Amniotic stem cell (primary cell): ENCODE measurements at places on chromosomes 3 and 15.

GRCh38 chr3:133620066-133620784 is 41.5 kb downstream of the TOPBP1 start:
- no peak for DNase-seq

GRCh38 chr3:194976049-194976451 is 290.4 kb downstream of the FAM43A start:
- no peak for DNase-seq

GRCh38 chr15:81534124-81534523 is 160.1 kb upstream of the TMC3 start:
- DNase-seq, result no peak

GRCh38 chr15:92797168-92798052 is 102.7 kb upstream of the CHD2 start:
- peak; percentile 74 for DNase-seq

- DNase-seq, result no peak
Observed at GRCh38 chr3:129343643-129344360, 65.1 kb downstream of the HMCES start.

- no peak for DNase-seq
Observed at GRCh38 chr3:149151843-149152242, 22.4 kb downstream of the HPS3 start.

DNA sequence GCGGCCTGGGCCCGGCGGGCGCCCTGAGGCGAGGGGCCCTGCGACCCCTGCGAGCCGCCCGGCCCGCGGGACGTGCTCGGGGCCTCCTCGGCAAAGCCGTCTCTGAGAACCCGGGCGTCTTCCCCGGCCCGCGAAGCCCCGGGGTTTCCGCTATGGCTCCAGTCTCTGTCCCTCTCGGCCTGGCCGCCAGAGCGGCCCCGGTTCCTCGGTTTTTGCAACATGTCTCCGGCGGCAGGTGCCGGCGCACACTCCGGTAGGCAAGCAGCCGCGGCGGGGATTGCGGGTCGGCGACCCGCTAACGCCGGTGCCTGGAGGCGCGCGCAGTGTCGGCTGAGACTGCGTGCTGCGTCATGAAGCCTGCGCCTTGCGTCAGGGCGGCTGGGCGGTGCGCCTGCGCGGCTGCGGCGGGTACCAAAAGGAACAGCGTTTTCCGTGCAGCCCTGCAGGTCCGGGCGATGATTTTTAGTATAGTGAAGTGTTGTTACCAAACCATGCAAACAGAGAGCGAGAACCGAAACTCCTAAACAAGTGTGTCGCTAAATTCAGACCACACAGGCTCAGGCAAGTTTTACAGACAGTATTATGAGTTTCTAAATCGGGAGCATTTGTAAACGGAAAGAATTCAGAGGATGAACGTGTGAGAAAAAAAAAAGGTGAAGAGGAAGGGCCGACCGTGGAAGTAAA is at the start of gene NSMCE3:
Gene NSMCE3 (minus strand): TSS at position 338 of the 684 bp plus-strand sequence. CDS start 117 bp downstream, at position 221.
- DNase-seq, result peak; percentile 78

DNA sequence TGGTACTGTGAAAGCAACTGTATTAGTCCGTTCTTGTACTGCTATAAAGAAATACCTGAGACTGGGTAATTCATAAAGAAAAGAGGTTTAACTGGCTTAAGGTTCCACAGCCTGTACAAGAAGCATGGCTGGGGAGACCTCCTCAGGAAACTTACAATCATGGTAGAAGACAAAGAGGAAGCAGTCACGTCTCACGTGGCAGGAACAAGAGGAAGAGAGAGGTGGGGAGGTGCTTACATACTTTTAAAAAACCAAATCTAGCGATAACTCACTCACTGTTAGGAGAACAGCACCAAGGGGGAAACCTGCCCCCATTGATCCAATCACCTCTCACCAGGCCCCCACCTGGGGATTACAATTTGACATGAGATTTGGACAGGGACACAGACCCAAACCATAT is 48.9 kb downstream of the IQGAP1 start:
- no peak for DNase-seq

DNA sequence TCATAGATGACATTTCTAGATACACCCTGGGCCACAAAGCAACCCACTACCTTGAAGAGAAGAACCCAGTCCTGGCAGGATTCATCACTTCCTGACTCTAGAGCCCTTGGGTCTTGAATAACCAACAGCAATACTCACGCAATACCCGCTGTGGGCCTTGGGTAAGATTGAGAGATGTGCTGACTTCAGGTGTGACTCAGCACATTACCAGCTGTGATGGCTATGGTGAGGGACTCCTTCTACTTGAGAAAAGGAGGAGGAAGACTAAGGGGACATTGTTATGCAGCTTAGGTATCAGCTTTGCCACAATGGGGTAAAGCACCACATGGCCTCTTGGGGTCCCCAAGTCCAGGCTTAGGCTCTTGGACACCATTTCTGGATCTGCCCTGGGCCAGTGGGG is 14.9 kb downstream of the C3orf33 start:
- DNase-seq, result no peak

DNA sequence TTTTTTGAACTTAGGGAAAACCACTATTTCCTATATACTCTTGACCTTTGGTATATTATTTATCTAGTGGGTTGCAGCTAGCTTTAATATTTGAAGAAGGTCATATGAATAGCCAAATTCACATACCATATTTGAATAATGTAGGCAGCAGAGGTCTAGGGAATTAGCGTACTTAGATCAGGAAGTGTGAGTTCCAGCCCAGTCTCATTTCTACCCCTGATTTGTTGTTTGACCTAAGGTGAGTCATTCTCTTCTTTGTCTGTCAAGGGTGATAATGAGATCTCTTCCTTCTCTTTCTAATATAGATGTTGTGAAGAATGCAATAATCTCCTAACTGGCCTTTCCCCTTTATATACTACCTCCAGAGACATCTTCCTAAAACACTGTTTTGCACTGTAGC is 36.6 kb upstream of the ZPLD1 start:
- no peak for DNase-seq

DNA sequence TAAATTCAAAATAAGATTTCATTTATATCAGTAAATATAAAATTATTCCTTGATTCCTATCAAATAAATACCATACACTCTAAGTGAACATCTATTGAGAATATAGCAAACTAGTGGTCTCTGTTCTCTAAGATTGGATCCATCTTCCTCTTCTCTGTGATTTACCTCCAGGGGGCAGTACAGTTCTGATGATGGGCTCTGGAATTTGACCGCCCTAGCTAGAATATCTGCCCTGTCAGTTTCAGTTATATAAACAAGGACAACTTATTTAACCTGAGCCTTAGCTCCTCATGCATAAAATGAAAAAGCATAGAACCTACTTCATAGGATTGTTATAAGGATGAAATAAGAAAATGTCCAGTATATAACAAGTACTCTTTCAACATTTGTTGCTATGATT is 171.1 kb upstream of the CCDC54 start:
- peak; percentile 58 for DNase-seq

GRCh38 chr3:51379746-51380455 is 5.2 kb upstream of the MANF start:
- no peak for DNase-seq

DNA sequence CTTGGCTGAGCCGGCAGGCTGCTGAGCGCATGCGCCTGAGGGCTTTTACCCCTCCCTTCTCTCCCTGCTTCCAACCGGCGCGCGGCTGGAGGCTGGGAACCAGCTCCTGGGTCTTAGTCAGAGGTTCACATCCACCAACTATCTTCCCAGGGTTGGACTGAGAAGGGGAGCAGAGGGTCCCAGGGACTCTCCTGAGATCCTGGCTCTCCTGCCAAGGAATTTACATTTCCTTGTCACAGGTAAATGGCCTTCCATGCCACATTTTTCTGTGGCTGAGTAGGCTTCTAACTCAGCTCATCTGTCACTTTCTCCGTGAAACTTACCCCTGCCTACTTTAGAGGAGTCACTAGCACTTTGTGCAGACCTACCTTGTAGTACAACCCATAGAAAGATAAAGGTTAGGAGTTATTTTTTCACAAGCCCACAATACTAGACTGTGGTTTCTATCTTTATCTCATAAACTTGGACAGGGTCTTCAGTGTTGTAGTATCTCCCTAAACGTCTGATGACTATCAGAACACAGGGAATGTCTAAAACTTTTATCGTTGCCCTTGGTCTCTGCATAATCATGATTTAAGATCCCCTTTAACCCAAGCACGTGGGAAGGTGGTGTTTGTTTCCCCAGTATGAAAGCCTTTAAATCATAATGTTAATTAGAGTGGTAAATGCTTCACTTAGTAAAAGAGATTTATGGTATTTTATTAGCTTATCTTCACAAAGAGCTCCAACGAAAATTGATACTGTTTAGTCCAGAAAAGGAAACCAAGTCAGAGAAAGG is 638 bp upstream of the TBC1D5 start:
- no peak for DNase-seq

- peak; percentile 84 for DNase-seq
Observed at GRCh38 chr3:152269056-152269830, 514 bp downstream of the MBNL1 start.

DNA sequence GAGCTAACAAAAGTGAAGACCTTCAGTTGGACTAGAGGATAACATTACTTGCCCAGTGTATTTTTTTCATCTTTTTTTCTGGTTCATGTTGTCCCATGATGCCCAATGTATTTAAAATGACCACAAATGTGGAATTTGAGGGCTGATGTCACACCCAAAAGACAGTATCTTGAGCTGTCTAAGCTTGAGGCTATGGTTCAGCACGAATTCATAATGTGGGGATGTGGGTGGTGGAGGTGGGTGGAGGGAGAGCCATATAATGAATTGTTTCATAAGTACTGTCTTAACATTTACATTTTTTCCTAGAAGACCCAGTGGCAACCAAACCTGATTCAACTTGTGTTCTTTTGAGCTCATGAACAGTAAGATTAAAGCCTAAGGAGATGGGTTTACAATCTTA is 37.5 kb downstream of the CHAC1 start:
- no peak for DNase-seq

DNA sequence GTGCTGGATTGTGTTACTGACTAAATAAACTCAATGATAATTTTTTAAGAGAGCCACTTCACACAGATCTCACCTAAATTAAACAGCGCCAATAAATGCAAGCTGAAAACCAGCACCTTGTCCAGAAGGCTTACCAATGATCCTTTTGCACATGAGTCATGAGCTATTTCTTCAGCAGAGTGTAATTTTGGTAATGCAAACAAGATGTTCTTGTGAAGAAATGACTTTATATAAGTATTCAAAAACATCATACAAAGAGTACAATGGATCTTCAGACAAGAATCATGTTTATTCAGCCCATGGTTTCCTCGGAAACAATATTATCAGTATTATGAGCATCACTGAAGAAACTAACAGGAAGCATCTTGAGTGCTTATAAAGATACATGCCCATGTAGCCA is 263.8 kb upstream of the UBE2E2 start:
- peak; percentile 39 for DNase-seq

GRCh38 chr15:32685576-32685975 is 32.2 kb upstream of the GREM1 start:
- DNase-seq, result no peak

- DNase-seq, result no peak
Observed at GRCh38 chr15:48469271-48469670, 138.0 kb downstream of the DUT start.

DNA sequence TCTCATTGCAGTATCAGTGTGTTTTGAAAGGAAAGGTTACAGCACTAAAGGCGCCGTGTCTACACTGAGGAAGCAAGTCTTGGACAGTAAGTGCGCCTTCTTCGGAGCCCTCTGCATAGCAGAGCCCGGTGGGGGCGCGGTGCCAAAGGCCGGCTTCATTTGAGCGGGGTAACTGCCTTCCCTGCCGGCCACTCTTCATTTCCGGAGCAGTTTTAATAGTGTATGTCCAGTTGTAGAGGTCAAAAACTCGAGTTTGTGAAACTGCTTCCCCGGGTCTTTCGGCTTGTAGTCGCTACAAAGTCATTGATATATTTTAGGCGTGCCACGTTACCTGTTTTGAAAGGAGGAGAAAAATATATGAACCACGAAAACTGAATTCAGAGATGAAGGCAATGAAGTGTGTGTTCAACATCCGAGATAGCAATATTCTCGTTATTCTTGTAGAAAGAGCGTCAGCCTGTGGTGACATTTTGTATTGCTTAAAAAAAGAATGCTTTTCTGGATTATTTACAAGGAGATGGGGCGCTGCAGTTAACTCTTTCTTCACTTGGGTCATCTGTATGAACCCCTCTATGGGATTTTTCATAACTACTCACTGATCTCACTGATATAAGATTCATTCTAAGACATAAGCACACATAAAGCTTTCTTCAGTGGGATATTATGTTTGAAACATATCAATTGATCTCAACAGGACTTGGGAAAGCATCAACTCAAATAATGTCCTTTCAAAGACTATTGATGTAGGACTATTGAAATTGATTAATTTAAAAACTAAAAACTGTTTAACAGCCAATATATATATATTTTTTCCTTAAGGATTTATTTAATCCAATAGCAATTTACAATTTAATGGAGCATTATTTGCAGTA is 3.0 kb downstream of the ALCAM start:
- DNase-seq, result peak; percentile 53

DNA sequence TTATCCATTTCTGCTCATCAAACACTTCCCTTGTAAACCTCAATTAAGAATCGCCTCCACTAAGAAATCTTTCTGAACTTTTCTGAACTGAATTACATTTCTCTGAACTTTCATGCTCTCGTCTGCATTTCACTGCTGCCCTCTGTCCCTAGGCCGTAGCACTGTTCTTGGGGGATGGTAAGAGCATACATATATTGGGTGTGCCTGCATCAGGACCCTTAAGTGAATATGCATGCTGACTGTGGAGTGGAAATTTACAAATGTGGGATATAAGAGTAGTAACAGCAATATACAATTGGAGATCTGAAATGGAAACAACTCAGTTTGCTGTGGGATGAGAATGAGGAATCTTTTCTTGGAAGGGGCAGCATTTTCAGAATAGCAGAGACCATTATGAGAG is 148.6 kb downstream of the MCTP2 start:
- DNase-seq, result no peak

DNA sequence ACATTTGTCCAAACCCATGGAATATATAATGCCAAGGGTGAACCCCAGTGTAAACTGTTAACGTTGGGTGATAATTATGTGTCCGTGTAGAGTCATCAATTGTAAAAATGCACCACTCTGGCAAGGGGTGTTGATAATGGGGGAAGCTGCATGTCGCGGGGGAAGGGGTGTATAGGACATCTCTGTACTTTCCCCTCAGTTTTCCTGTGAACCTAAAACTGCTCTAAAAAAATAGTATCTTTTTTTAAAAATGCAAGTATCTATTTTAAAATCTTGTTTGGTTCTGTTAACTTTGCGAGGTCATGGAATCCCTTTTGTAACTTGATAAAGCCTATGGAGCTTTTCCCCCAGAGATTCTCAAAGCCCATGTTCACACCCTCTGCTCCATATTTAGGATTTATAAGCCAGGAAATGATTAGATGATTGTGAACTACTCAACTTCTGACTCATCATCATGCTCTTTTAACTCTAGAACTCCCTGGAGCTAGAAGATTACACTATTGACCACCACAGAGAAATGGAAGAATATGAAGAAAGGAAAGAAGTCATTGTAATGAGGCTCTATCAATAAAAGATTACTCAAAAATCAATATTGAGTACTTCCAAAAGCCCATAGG is 56.1 kb upstream of the C3orf49 start:
- DNase-seq, result no peak
